ENCODE measurements at places on chromosomes 1 and 21.
A peak's percentile ranks its signal among the peaks of the same experiment; 100 is the strongest.

- no peak for DNase-seq
These were observed 442.4 kb downstream of the LTN1 start for GRCh38 chr21:28550057-28550825.

DNA sequence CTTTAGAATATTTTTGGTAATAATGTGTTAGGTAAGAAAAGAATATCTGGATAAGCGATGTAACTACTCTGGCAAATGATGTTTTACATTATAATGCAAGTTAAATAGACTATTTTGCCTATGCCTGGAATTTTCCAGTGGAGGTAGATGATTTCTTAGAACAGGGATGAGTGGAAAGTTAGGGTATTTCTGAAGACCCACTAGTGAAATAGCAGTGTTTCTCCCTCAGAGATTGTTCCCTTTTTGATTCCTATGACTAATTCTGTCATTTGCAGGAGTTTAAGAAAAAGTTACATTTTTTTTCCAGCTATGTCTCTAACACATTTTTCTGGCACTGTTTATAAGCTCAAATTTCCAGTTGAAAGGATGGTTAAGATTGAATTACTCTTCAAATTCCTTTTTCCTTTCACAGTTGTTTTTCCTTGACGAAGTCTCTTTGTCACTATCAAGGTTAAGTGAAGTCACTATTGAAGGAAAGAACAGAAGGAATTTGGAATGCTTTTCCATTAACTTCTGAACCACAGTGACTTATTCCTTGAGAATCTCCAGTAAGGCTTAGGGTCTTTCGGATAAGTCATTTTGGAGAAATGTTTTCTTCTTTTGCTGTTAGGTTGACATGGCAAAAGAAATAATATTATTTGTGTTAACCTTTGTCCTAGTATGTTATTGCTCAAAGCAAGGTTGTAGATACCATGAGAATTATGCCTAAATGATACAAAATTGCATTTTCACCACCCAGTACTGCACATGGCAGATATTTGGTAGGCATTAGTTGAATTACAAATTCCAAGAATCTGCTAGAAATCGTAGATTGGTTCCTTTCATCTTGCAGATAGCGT lies 42.9 kb upstream of the ZNF326 start:
- DNase-seq: peak; percentile 96

- no peak for DNase-seq
These were observed 9.7 kb upstream of the SMIM1 start for GRCh38 chr1:3762873-3763228.

GRCh38 chr1:38815903-38816627 lies 43.5 kb downstream of the RRAGC start:
- no peak for DNase-seq

GRCh38 chr1:246765521-246765920 lies 41.3 kb downstream of the SCCPDH start:
- DNase-seq: no peak

DNA sequence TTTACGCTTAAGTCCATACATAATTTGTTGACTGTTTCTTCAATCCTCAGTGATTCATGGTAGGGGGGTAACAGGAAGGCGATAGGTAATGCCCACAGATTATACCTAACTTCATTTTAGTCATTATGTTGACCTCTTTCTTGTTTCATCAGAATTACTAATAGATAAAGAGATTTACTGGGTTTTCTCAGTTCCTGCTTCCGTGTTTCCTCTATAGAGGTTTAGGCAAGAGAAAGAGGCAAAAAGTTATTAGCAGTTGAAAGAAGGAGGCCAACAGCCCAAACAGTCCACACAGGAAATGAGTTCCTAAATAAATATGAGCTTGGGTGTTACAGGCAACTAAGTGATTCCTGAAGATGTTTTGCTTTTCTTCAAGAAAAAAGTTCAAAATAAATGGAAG lies 17.9 kb upstream of the CLCA1 start:
- no peak for DNase-seq

- no peak for DNase-seq
These were observed 27.8 kb downstream of the TFF3 start for GRCh38 chr21:42287193-42288083.

DNA sequence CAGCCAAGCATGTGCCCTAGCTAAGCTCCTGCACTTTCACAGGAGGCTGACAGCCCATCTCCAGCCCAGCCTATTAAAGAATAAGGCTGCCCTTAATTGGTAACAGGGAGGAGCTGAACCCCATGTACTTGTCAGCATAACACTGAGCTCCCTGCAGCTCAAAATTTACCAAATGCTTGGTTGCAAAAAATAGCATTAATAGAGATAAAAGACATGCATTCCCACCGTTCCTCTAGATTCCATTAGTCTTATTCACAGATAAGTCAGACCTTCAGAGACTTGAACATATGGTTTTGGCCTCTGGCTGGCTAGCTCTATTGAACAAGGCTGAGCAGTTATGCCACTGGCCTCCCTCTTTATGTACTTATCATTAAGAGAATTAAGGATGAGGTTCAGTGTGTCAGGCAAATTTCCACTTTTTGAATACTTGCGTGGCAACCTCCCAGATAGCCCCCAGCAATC lies 29.2 kb downstream of the OLFML3 start:
- peak; percentile 41 for DNase-seq

DNA sequence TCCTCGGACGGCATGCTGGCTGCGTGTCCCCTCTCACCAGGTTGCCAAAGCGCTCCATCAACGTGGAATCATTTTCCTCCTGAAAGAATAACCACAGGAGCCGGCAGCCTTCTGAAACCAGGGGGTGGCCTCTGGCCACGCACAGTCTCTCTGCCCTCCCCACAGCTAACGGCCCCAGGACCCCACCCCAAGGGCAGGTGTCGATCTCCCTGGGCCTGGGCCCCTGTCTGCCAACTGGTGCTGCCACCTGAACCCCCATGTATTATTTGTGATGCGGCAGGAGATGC lies 46.1 kb downstream of the KCNAB2 start:
- no peak for DNase-seq

- peak; percentile 78 for DNase-seq
These were observed 39.9 kb downstream of the IL6R start for GRCh38 chr1:154445040-154445472.

DNA sequence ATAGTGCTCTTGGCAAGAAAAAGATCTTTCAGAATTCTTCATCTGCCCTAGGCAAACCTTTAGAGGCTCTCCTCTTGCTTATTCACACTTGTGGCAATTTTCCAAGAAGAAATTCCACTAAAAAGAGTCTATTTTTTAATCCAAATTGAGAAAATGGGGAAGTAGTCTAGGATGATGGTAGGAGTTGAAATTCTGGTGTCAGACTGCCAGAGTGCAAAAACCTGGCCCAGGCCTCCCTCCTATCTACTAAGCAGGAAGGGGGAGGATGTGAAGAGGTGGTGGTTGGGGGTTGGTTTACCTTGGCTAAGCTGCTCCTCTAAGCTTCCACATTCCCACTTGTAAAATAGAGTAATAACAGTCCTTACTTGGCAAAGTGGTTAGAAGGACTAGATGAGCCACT lies 120.6 kb upstream of the KCNJ15 start:
- DNase-seq: peak; percentile 23

DNA sequence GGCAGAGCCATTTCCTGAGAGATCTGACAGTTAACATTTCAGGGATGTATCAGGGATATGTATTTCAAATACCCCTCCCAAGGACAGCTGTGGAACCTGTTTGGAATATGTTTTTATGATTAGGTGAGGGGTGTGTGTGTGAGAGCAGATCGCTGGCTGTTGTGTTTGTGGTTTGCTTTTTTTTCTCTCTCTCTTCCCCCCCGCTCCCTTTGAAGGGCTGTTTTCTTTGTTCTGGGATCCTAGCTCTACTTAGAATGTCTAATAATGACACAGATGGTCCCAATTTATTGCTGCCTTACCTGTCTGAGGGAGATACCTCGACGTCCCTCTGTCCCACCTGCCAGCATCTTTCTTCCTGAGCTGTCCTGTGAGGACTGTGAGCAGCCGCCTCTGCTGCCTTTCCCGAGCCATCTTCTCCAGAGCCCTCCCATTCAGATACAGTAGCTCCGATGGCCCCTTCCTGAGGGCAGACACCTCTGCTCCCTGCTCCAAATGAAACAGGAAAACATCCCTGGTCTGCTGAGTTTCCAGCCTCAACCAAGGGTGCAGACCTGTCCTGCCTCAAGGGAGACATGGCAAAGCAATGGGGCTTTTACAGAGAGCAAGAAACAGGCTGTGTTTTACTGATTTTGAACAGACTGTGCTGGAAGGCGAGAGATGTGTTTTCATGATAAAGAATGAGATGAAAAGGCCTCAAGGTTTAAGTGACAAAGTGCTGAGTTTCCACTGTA lies 138.0 kb upstream of the TNR start:
- DNase-seq: no peak

GRCh38 chr1:205824180-205824579 lies 11.2 kb upstream of the SLC41A1 start:
- no peak for DNase-seq

DNA sequence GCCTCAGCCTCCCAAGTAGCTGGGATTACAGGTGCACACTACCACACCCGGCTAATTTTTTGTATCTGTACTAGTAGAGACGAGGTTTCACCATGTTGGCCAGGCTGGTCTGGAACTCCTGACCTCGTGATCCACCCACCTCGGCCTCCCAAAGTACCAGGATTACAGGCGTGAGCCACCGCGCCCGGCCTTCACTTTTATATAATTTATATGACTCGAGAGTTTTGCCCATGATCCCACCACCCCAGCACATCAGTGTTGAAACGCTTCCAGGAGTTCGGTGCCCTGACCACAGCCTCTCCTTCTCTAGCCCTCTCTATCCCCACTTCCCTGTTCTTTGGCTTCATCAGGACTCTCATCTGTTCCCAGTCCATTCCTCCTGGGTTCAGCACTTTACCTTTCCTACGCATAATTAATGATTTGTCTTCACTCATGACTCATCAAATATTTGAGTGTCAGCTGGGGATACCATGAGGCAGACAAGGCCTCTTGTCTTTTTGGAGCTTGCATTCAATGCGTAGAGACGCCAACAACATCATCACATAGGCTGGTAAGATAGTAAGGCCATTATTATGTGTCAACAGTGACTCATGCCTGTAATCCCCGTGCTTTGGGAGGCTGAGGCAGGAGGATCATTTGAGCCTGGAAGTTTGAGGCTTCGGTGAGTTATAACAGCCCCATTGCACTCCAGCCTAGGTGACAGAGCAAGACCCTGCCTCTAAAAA lies 1.4 kb downstream of the PMF1 start:
- peak; percentile 86 for DNase-seq

GRCh38 chr1:159881622-159882526 lies 18.1 kb downstream of the CFAP45 start:
- DNase-seq: peak; percentile 99

- DNase-seq: no peak
These were observed 241.8 kb upstream of the POGK start for GRCh38 chr1:166597516-166597915.

- DNase-seq: no peak
These were observed 682.9 kb upstream of the ADAMTS5 start for GRCh38 chr21:27649762-27650161.

GRCh38 chr1:43842175-43842498 lies 91.5 kb upstream of the ARTN start:
- DNase-seq: no peak

GRCh38 chr1:63124666-63125191 lies 197.6 kb upstream of the FOXD3 start:
- DNase-seq: peak; percentile 93

DNA sequence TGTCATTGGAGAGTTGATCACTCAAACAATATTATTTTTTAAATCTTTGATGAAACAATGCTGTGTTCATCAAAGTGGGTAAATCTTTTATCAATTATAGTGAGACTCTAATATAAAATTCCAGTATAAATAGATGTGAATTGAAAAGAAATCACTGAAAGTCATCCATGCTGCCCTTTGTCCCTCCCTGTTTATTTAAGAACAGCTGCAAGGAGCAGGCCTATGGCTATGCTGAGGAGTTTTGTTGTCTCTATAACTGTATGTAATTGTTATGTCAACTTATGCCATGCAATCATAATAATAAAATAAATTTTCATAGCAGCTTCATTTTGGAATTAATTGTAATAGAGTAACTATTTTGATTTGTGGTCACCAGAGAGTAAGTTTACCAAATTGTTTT lies 1272.4 kb upstream of the ADGRL4 start:
- DNase-seq: no peak

DNA sequence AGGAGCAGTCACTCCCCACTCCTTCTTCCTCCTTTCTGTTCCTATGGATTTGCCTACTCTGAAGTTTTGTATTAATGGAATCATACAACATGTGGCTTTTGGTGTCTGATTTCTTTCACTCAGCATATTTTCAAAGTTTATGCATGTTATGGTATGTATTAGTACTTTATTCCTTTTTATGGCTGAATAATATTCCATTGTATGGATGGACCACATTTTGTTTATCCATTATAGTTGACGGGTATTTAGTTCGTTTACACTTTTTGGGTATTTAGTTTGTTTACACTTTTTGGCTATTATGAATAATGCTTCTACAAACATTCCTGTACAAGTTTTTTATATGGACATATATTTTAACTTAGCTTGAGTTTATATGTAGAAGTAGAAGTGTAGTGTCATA lies 113.1 kb downstream of the PCBP3 start:
- no peak for DNase-seq

- no peak for DNase-seq
These were observed 15.8 kb downstream of the SLC45A3 start for GRCh38 chr1:205664399-205665017.

DNA sequence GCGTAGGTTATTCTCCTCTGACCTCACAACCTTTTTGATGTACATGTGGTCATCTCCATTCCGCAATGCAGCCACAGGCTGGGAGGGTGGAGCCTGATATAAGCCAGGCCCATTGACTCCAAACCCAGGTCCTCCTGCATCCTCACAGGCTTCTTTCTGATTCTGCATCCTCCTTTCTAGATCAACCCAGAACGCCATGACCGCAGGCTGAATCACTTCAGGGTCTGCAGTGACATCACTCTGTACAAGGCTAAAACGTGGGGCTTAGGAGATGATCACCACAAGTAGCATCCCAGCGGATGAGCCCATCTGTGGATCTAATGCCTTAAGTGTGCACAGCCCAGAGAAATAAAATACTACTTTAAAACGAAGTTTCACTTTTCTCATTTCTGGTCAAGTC lies 16.1 kb downstream of the EBNA1BP2 start:
- no peak for DNase-seq

GRCh38 chr1:43936431-43937151 lies 3.0 kb downstream of the ARTN start:
- no peak for DNase-seq

DNA sequence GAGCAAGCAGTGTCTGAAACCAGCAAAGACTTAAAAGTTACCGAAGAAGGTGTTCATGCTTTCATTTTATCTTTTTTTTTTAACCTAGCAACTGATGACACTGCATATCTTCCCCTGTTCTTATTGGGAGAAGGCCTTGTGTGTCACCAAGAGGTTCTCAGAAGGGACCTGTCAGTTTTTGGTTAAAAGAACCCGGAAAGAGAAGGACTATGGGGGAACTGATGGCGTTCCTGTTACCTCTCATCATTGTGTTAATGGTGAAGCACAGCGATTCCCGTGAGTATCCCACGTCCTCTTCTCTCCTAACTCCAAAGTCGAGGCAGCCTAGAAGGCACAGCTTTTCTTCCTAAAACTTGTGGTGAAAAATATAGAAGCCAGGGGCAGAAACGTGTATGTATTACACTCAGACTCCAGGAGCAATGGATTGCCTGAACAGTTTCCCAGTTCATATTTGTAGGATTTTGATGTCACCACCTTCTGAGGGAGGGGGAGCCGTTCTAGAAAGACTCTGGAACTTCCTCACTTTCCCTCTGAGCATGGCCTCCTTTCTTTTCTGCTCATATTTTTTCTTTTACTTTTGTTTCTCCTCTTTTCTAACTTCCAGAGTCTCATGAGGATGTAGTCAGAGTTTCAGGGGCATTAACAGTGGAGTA lies at the start of gene MR1:
MR1 (plus strand) TSS at position 185 of the 653 bp plus-strand sequence; CDS start at position 210, 25 bp downstream.
- peak; percentile 70 for DNase-seq

Data from astrocyte (in vitro differentiated cells and primary cell).